ENCODE measurements at places on chromosomes 2 and 18. TPM values are rescaled to one million over a fixed set of nuclear protein-coding genes. Genes with fewer than 3 reads are reported as not detected.

RASGRP3 gene
- 1.1 TPM for total RNA-seq

LTBP1 gene
- total RNA-seq, result 29.6 TPM

STAT4 gene
- total RNA-seq, result 3.2 TPM

NYAP2 gene
- total RNA-seq, result not detected

POLR1A gene
- 20.3 TPM for total RNA-seq

GPBAR1 gene
- total RNA-seq, result 0.31 TPM

ABCG8 gene
- total RNA-seq, result not detected

NEURL3 gene
- 0.67 TPM for total RNA-seq

PPP1R7 gene
- 73.1 TPM for total RNA-seq

GPR35 gene
- 0.50 TPM for total RNA-seq

HDLBP gene
- 277 TPM for total RNA-seq

RUFY4 gene
- not detected for total RNA-seq
